Neural cell (in vitro differentiated cells): ENCODE measurements at places on chromosomes 7 and 10. TPM values are rescaled to one million over a fixed set of nuclear protein-coding genes. Genes with fewer than 3 reads are reported as not detected.

The MACROH2A2 gene
- 173 and 177 TPM in 2 replicates for polyA plus RNA-seq

The ATRNL1 gene
- polyA plus RNA-seq, result 47.8 and 51.9 TPM in 2 replicates

The NUP42 gene
- polyA plus RNA-seq, result 106 and 109 TPM in 2 replicates

The GPR85 gene
- polyA plus RNA-seq, result 85.5 and 89.4 TPM in 2 replicates

The MINDY3 gene
- 43.8 and 56.5 TPM in 2 replicates for polyA plus RNA-seq

The ARHGEF35 gene
- polyA plus RNA-seq, result not detected in 2 replicates

The ACHE gene
- 12.2 and 14.3 TPM in 2 replicates for polyA plus RNA-seq

The SPDYE5 gene
- polyA plus RNA-seq, result 0.07 and 0.26 TPM in 2 replicates

The SFTPA1 gene
- polyA plus RNA-seq, result not detected in 2 replicates

The FXYD4 gene
- polyA plus RNA-seq, result not detected in 2 replicates

The IDI1 gene
- 276 and 307 TPM in 2 replicates for polyA plus RNA-seq

The POR gene
- polyA plus RNA-seq, result 61.2 and 90.9 TPM in 2 replicates

The PSD gene
- polyA plus RNA-seq, result 68.8 and 84.3 TPM in 2 replicates

The NPM3 gene
- 49.1 and 53.0 TPM in 2 replicates for polyA plus RNA-seq

The HOXA9 gene
- not detected in 2 replicates for polyA plus RNA-seq

The SPACDR gene
- polyA plus RNA-seq, result not detected in 2 replicates

The LIPJ gene
- polyA plus RNA-seq, result 0.15 and 0.16 TPM in 2 replicates

The HMX3 gene
- not detected in 2 replicates for polyA plus RNA-seq

The NET1 gene
- 6.2 and 8.0 TPM in 2 replicates for polyA plus RNA-seq

The OR9A2 gene
- polyA plus RNA-seq, result not detected in 2 replicates

The CCSER2 gene
- 35.1 and 38.3 TPM in 2 replicates for polyA plus RNA-seq

The TAF5 gene
- polyA plus RNA-seq, result 7.2 and 9.2 TPM in 2 replicates

The DENND11 gene
- 24.5 and 24.6 TPM in 2 replicates for polyA plus RNA-seq

The LYZL1 gene
- polyA plus RNA-seq, result not detected in 2 replicates

The CFAP70 gene
- 5.8 and 7.3 TPM in 2 replicates for polyA plus RNA-seq

The AGAP4 gene
- 37.8 and 44.1 TPM in 2 replicates for polyA plus RNA-seq

The CALML5 gene
- polyA plus RNA-seq, result not detected in 2 replicates

The PANK1 gene
- 15.4 and 30.5 TPM in 2 replicates for polyA plus RNA-seq
